ENCODE measurements at places on chromosomes 5 and 9. TPM values are rescaled to one million over a fixed set of nuclear protein-coding genes. Genes with fewer than 3 reads are reported as not detected.

Gene AK8
- total RNA-seq, result 0.26 TPM

Gene SAXO1
- total RNA-seq, result 0.17 TPM

Gene FOXD4L4
- total RNA-seq, result 0.26 TPM

Gene ACOT12
- total RNA-seq, result 2.0 TPM

Gene MAP1B
- 83.4 TPM for total RNA-seq

Gene CDO1
- total RNA-seq, result 6.9 TPM

Gene CNOT8
- 50.1 TPM for total RNA-seq

Gene SMC2
- 6.7 TPM for total RNA-seq

Gene DNAH5
- total RNA-seq, result 0.77 TPM

Gene DAB2
- total RNA-seq, result 161 TPM

Gene ALDH7A1
- 44.8 TPM for total RNA-seq

Gene SIT1
- total RNA-seq, result not detected

Gene AQP3
- 9.0 TPM for total RNA-seq

Gene CATSPER3
- total RNA-seq, result under 0.01 TPM

GRCh38 chr5:157528036-157528632 lies 47.4 kb downstream of the ADAM19 start:
- peak; percentile 42 for DNase-seq

GRCh38 chr5:82513738-82514137 lies 235.6 kb upstream of the RPS23 start:
- DNase-seq, result no peak

- no peak for DNase-seq
Observed at GRCh38 chr9:11962327-11962726, 730.9 kb upstream of the TYRP1 start.

DNA sequence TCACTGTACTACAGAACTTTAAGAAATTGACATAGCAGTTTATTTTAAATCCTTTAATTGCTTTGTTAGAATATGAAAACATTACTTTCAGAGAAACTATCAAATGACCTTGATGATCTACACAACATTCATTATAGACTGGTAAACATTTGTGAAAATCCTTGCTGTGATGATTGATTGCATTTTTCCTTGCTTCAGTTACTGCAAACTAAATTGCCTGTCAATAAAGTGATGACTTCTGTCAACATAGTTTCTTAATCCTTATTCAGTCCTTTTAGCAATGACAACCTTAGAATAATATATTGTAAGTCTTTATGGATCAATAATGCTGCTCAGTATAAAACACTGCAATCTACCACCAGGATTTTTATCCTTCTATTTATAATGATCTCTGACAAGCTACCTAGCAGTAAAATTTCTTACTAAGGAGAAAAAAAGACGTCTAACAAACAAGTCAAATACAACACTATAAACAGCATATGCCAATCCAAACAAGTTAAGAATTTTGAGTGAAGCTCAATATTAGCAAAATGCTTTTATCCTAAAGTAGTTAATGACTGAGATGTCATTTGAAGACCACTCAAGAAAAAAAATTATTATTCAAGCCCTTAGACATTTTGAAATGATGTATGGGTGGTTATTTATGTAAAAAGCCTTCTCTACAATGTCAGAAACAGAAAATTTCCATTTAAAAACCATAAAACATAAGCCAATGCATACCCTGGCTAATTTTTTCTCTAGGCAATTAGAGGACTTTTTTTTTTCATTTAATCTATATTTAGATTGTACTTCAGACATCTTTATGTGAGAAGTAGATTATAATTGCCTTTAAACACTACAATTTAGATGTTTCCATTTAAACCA lies 105.5 kb downstream of the FBXL17 start:
- no peak for DNase-seq

- DNase-seq, result no peak
Observed at GRCh38 chr5:6520201-6520600, 71.5 kb downstream of the UBE2QL1 start.

GRCh38 chr5:51225789-51226742 lies 157.2 kb upstream of the ISL1 start:
- DNase-seq, result no peak

- DNase-seq, result no peak
Observed at GRCh38 chr5:98941131-98941883, 12.5 kb upstream of the CHD1 start.

- peak; percentile 67 for DNase-seq
Observed at GRCh38 chr5:59685793-59686192, 207.7 kb downstream of the PDE4D start.

DNA sequence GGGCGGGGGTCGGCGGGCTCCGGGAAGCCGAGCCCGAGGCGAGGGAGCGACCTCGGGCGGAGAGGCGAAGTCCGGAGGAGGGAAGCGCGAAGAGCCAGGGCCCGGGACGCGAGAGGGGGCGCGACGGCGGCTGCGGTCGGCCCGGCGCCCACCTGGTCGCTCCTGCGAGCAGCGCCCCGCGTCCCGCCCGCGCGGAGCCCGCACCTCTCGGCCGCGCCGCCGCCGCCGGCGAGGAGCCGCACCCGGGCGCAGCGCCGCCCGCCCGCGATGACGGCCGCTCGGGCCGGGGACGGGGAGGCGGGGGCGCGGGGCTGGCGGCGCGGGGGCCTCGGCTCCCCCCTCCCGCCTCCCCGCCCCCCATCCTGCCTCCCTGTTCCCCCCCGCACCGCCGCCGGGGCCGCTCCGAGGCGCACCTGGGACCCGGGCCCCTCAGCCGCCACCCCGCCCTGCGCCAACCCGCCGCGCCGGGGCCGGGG lies 2.6 kb downstream of the NR5A1 start:
- DNase-seq, result no peak

DNA sequence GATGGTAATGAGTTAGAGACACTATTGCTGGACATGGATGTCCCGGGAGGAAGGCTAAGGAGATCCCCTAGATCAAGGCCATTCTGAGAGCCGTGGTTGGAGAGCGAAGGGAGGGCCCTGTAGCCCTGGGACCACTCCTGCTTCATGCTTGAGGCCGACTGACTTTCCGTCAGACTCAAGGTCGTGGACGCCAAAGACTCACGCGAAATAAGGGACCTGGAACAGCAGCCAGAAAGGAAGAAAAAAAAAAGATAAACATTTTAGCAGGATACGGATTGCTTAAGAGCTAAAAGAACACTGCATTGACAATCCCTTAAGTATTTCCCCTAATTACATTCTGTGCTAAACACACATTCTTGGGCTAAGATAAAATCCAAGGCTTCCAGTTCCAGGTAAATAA lies 181.2 kb downstream of the GLIS3 start:
- no peak for DNase-seq

DNA sequence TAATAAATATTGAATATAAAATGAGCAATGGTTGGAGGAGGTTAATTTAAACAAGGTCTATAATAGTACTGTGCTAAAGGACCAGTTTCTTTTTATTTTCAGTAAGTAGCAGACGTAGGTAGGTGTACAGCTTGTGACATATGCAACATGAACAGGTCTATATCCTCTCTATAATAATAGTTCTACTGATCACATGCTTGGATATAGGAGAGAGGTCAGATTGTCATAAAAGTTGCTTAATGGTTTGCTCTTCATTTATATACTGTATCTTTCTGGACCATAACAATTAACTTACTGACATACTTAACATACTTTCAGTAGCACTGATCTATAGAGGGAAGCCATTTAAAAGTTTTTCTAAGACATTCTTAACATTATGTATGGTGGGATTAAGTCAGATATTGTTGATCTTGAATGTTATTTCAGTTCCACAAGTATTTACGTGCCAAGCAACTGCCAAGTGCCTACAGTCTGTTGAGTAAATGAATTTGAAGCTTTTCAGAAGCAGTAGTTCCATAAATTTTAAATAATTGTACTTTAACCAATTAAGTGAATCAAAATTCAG lies 68.0 kb downstream of the DENND4C start:
- DNase-seq, result peak; percentile 5

GRCh38 chr5:81787474-81788242 lies 36.8 kb upstream of the SSBP2 start:
- DNase-seq, result peak; percentile 71

DNA sequence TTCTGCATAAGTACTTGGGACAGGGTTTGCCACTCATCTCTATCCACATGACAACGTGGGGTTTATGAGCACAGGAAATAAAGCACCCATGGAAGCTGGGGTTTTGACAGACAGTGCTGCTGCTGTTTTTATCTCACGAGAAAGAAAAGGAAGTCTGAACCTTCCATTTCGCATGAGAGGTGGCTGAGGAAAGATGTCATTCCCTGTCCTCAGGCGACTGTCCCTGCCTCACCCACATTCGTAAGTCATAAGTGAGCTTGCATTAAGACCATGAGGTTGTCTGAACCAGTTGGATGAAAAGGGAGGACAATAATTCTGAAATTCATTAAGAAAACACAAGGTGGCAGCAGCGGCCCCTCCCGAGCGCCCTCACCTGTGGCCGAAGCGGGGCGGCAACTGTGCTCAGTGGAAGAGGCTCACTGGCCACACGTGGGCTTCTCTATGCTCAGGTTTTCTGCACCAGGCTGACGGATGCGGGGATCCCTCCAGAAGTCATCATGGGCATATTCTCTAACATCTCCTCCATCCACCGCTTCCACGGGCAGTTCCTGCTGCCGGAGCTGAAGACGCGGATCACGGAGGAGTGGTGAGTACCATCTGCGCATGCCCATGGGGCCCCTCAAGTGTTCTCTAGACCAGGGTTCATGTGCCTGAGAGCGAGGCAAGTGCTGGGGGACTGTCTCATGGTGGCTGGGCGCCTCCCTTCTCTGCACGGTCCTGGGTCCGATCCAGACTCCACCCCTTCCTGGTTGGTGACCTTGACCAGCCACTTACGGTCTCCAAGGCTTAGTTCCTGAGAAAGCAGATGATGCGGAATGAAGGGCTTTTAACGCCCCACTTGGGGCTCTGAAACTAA lies 54.7 kb upstream of the SUSD3 start:
- peak; percentile 44 for DNase-seq

DNA sequence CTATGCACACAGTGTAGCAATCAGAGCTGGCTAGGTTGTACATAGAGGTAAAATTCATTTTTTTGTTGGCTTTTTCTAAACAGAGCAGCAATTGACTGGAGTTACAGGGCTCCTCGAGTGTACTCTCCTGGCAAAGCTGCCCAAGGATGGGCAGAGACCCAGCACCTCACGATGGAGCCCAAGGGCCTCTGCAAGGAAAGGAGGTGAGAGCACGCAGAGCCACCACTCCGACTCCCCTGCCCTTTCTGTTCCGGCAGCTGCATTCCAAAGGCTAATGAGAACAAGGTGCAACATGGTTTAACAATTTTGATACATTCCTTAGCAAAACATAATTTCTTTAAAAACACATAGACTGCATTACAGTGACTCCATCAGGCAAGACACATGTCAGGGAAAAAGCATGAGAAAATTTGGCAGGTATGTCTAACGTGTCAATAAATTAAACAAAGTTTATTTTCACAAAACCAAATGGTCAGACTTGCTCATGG lies 47.5 kb downstream of the SAXO1 start:
- peak; percentile 3 for DNase-seq

- DNase-seq, result peak; percentile 13
Observed at GRCh38 chr5:168647083-168647482, 67.9 kb upstream of the PANK3 start.

GRCh38 chr5:59569608-59570334 lies 323.8 kb downstream of the PDE4D start:
- no peak for DNase-seq

DNA sequence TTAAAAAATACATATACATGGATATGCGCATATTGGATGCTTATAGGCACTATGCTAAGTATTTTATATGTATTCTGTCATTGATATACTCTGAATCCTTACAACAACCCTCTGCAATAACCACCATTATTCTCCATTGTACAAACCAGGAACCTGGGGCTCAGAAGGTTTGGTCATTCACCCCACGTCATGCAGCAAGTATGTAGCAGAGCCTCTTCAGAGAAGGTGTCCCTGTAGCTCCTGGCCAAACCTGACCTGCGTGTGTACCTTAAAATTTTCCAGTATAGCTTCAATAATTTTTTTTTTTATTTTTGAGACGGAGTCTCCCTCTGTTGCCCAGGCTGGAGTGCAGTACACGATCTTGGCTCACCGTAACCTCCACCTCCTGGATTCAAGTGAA lies 51.9 kb downstream of the MFAP3 start:
- DNase-seq, result no peak

GRCh38 chr5:137152616-137153015 lies 346.5 kb downstream of the SPOCK1 start:
- no peak for DNase-seq

- DNase-seq, result peak; percentile 2
Observed at GRCh38 chr5:127582773-127583370, 65.4 kb downstream of the PRRC1 start.

DNA sequence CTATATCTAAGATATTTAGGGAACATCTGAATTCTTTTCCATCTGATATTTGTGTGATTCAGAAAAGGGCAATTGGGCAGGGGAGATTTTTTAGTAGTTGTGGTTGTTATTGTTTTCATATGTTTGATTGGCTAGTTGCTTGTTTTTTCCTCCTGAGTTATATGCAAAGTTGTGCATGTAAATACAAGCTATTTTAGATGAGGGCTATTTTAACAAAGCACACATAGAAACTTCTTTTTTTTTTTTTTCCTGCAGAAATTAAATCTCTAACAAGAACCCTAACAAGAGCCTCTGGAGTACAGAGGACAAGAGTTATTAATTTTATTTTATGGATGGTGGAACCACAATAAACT lies 559.1 kb downstream of the CETN3 start:
- no peak for DNase-seq

DNA sequence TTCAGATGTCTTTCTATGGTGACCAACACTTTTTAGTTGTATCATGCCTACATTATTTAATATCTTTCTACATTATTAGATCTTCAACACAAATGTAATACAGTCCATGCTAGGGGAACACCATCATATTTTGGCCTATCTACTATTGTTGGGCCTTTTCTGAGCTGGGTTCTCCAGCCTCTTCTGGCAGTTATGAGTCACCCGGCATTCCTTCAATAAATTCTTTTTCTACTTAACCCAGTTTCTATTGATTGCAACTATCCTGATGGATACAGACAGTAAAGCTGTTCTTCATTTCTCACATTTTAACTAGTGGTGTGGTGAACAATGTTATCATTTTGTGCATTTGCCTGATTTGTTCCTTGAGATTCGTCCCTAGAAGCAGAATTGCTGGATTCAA lies 529.3 kb downstream of the BNC2 start:
- peak; percentile 59 for DNase-seq

- DNase-seq, result no peak
Observed at GRCh38 chr9:133509179-133510083, 15.3 kb downstream of the MYMK start.
